Left lung (tissue), 14 donors: ENCODE measurements at places on chromosomes 1 and 21. TPM values are rescaled to one million over a fixed set of nuclear protein-coding genes. Genes with fewer than 3 reads are reported as not detected.

- H3K36me3 ChIP-seq, result no peaks in the 10 kb centered on the region
- DNase-seq, result no peak
- peaks cover 11% of the 10 kb centered on the region for H3K4me1 ChIP-seq
These were observed 6.1 kb upstream of the RNF223 start for GRCh38 chr1:1080122-1080757.

- H3K27ac ChIP-seq, result no peak overlapping the region
- no peaks in the 10 kb centered on the region for H3K4me1 ChIP-seq
- H3K4me3 ChIP-seq, result no peak overlapping the region
- no peaks in the 10 kb centered on the region for H3K36me3 ChIP-seq
- no peak for DNase-seq
- no peaks in the 10 kb centered on the region for H3K27me3 ChIP-seq
These were observed 272.7 kb downstream of the HHIPL2 start for GRCh38 chr1:222275001-222275728.

- no peaks in the 10 kb centered on the region for H3K4me1 ChIP-seq
- H3K4me3 ChIP-seq, result no peak overlapping the region
- H3K36me3 ChIP-seq, result no peaks in the 10 kb centered on the region
- peaks cover 2% of the 10 kb centered on the region for H3K27me3 ChIP-seq
These were observed 28.7 kb upstream of the NRDC start for GRCh38 chr1:51907079-51907702.

GRCh38 chr1:169538998-169539871 lies 47.0 kb downstream of the F5 start:
- no peak overlapping the region for H3K27ac ChIP-seq
- DNase-seq, result no peak
- H3K27me3 ChIP-seq, result no peaks in the 10 kb centered on the region

DNA sequence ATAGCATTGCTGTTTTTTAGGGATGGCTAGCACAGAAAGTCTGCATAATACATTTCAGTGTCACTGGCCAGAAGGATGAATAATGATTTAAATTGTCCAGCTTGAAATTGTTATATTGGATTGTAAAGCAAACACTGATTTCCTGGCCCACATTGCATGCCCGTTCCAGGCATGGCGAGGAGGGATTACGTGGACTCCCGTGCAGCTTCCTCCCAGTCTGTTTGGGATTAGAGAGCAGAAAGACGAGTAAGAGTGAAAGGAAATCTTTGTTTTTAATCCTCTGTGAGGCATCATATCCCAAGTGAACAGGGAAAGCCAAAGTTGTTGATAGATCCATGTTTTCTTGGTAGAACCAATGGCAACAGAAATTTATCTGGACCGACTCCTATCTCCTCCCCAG lies 8.4 kb downstream of the TRIM58 start:
- no peaks in the 10 kb centered on the region for H3K4me1 ChIP-seq
- no peaks in the 10 kb centered on the region for H3K36me3 ChIP-seq
- no peak overlapping the region for H3K27ac ChIP-seq
- no peak for DNase-seq
- no peaks in the 10 kb centered on the region for H3K27me3 ChIP-seq

DNA sequence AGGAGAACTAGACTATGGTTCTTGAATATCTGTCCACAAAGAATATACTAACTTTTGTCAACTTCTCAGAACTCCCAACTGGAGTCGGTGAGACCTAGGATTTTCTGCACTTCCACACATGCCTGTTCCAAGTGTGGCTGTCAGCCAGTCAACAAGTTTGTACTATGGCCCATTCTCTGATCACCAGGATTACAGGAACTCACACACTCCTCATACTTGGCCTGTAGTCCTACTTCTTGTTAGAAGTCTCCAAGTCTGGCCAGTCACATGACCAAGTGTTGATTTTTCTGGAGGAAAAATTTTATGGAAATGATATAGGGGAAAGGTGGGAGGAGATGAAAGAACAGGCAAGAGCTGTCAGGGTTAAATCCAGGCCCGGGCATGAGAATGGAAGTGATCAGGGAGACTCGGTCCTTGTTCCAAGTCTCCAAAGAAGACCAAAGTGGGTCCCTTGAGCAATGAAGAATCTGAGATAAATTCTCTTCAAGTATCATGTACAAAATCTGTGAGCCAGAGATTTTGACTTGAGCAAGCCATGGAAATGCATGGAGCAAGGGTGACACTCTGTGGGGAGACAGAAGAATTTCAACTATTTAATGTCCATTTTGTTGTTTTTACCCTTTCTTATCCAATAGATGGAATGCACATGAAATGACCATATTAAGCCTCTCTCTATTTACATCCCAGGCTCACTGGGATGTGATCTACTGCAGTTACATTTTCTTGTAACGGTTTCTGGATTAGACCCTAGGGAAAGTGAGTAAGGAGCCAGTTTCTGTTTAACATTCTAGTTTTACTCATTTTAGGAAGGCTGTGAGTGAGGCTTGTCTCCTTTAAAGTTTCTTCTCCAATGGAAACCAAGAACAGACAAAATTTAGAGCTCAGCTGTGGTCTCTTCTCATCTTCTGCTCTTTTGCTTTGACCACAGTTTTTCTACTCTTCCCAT lies 320.9 kb downstream of the ASTN1 start:
- H3K27me3 ChIP-seq, result no peaks in the 10 kb centered on the region
- no peak overlapping the region for H3K27ac ChIP-seq
- H3K36me3 ChIP-seq, result no peaks in the 10 kb centered on the region
- H3K4me1 ChIP-seq, result no peaks in the 10 kb centered on the region
- H3K4me3 ChIP-seq, result no peak overlapping the region

- H3K27ac ChIP-seq, result no peak overlapping the region
- no peak for DNase-seq
- no peaks in the 10 kb centered on the region for H3K27me3 ChIP-seq
- H3K4me3 ChIP-seq, result no peak overlapping the region
- no peaks in the 10 kb centered on the region for H3K4me1 ChIP-seq
These were observed 214.9 kb upstream of the L1TD1 start for GRCh38 chr1:61979729-61980128.

OR2L13 gene
- not detected for total RNA-seq

GPR153 gene
- total RNA-seq, result 15.3 TPM

DNA sequence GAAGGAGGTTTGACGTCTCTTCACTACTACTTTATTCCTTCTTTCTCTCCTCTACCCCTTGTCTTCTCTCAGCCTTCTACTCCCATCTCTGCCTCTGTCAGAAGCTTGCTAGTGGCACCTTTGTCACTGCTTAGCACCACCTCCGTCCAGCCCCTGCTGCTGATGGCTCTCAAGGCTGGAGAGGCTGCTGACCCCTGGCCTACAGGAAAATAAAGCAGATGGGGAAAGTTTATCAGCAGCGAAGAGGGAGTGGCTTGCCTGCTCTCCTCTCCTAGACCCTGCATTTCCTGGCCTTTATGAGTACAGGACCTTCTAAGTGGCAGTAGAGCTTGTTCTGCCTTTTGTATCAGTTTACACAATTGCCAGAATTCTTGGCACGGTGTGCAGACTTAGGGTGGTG lies 27.0 kb downstream of the PROX1 start:
- no peak overlapping the region for H3K4me3 ChIP-seq
- H3K4me1 ChIP-seq, result no peaks in the 10 kb centered on the region
- no peak overlapping the region for H3K27ac ChIP-seq
- no peaks in the 10 kb centered on the region for H3K36me3 ChIP-seq

GRCh38 chr1:184891440-184891839 lies 82.9 kb downstream of the NIBAN1 start:
- H3K4me3 ChIP-seq, result no peak overlapping the region
- H3K36me3 ChIP-seq, result peaks cover 28% of the 10 kb centered on the region
- peaks cover 5% of the 10 kb centered on the region for H3K4me1 ChIP-seq

NBPF4 gene
- not detected for total RNA-seq

INSRR gene
- not detected for total RNA-seq

PLA2G2F gene
- total RNA-seq, result not detected

RPE65 gene
- not detected for total RNA-seq

INTS3 gene
- total RNA-seq, result 50.5 TPM

AMPD1 gene
- not detected for total RNA-seq

CNKSR1 gene
- total RNA-seq, result 17.2 TPM

CIART gene
- total RNA-seq, result 3.9 TPM

GRCh38 chr1:154344977-154345837 lies 19.9 kb downstream of the ATP8B2 start:
- H3K4me3 ChIP-seq, result no peak overlapping the region
- H3K27me3 ChIP-seq, result no peaks in the 10 kb centered on the region
- no peak overlapping the region for H3K27ac ChIP-seq
- DNase-seq, result no peak

GRCh38 chr21:36718951-36719501 lies 20.1 kb downstream of the SIM2 start:
- no peak overlapping the region for H3K27ac ChIP-seq
- H3K4me1 ChIP-seq, result no peaks in the 10 kb centered on the region
- H3K36me3 ChIP-seq, result no peaks in the 10 kb centered on the region
